Stimulated activated CD8-positive, alpha-beta memory T cell treated with anti-CD3 and anti-CD28 coated beads, Interleukin-12 subunit alpha, Interleukin-12 subunit beta, amount 100 ng/mL, for 4 hours (primary cell): ENCODE measurements at places on chromosomes 13 and 19.

- DNase-seq: peak; percentile 42
Observed at GRCh38 chr19:1408300-1409203, 1.2 kb downstream of the DAZAP1 start.

DNA sequence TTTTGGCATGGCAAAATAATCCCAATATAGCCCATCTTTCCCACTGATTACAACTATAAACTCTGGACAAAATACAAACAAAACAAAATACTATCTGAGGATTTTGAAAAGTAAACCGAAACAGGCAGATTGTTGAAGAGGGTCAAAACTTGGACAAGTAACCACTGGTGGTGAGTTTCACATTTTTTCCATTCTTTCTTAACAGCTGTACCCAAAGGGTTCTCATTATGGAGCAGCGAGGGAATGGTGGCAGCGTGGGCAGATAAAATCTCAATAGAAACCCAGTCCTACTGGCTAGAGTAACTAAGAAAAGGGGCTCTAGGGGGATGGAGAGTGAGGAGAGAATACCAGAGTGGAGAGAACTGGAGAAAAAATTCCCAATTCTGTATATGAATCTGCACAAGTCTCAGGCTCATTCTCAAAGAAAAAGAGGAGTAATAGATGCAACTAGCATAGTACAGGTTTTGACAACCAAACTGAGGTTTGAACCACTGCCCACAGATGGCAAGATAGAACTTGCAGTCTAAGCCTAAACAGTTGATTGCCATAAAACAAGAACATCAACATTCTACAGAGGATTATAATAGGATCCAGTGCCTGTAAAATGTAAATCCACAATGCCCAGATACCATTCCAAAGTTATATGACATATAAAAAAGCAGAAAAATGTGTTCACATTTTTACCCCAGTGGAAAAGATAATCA is 284.5 kb downstream of the KCNRG start:
- DNase-seq: no peak

- DNase-seq: no peak
Observed at GRCh38 chr13:110536006-110536693, 25.4 kb downstream of the RAB20 start.

DNA sequence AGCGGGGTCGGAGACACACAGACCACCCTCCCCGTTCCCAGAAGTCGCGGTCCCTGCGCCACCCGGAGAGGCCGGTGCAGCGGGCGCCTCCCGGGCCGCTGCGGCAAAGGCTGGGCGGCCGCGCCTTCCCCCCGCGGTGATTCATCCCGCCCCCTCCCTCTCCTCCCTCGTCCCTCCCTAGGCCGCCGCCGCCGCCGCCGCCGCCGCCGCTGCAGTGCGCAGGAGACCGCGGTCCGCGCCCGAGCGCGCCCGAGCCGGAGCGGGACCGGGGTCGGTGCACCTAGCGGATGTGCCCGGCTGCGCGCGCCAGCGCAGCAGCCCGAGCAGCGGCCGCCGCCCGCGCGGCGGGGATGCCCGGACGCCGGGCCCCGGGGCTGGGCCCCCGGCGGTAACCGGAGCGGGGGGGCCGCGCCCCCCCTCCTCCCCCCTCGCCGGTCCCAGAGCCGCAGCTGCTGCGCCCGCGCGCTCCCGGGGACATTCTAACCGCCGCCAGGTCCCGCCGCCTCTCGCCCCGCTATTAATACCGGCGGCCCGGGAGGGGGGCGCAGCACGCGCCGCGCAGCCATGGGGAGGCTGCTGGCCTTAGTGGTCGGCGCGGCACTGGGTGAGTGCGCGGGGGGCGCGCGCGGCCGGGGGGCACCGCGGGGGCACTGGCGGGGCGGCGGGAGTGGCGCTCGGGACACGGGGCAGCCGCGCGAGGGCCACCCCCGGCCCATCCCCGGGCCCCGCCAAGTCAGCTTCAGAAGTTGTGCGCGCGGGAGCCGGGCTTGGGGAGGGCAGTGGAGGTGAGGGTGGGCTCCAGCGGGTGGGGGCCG is at the start of gene SCN1B:
Gene SCN1B, plus strand, starts transcription at position 214 of the 815 bp plus-strand sequence. Its CDS starts 351 bp downstream, at position 565.
- DNase-seq: peak; percentile 56

- no peak for DNase-seq
Observed at GRCh38 chr13:84648069-84648640, 765.9 kb upstream of the SLITRK1 start.

DNA sequence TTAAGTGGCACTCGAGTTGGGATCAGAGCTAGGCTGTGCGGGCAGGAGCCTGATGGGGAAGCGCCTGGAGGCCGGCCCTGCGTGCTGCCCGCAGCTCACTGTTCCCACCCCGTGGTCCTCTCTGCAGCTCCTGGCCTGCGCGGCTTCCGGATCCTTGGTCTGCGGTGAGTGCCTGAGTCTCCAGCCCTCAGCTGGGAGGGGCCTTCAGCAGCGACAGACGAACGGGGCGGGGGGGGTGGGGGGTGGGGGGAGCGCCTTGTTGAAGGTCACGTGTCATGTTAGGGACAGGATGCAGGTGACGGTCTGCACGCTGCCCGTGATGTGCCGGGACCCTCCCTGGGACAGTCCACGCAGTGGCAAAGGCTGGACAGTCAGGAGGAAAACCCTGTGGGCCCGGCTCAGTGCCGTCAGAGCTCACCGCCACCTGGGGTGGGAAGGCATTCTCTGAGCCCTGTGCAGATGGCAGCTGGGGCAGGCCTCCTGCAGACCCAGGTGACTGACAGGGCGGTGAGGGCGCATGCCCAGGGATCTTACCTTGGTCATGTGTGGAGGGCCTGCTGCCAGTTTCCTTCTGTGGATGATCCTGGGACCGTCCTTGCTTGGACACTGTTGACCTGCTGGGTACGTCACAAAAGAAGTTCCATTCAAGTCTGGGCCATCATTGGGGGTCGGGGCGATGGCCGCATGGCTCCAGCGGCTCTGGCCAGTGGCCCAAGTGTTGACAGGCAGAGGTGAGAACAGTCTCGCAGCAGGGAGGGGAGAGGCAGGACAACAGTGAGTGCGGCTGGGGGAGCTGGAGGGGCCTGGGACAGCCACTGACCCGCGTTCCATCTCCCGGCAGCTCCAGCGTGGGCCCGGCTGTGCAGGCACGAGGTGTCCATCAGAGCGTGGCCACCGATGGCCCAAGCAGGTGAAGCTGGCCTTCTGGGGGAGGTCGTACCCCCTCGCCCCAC is 4.3 kb downstream of the NDUFS7 start:
- no peak for DNase-seq

- DNase-seq: no peak
Observed at GRCh38 chr13:26446751-26447150, 110.7 kb upstream of the WASF3 start.

DNA sequence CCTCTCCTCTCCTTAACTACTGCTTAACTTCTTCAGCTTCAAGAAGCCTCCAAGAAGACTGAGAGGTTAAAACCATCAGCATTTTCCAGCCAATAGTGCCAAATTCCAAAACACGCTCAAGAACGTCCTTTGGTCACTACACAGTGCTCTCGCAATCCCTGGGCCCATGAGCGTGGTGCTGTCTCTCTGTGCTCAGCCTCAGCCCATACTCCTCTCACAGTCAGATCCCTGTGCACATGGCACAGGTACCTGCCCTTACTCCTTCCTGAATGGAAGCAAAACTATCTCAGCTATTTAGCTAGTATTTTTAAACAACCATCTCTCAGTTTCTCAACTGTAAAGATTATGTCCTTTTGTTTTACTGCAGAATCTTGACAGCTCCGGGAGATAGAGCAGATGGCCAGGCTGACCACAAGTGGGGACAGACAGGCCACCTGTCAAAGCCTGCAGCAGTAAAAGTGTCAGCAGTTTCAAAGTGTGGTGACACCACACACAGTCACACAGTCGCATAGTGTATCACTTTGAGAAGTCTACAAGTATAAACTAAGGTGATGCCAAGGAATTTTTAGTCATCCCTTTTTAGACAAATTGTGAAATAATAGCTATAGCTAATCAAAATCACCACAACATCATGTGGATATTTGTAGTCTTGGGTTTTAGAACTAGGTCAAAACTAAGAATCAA is 35.7 kb downstream of the DZIP1 start:
- DNase-seq: no peak

- DNase-seq: no peak
Observed at GRCh38 chr19:32220951-32221350, 124.5 kb upstream of the ZNF507 start.

DNA sequence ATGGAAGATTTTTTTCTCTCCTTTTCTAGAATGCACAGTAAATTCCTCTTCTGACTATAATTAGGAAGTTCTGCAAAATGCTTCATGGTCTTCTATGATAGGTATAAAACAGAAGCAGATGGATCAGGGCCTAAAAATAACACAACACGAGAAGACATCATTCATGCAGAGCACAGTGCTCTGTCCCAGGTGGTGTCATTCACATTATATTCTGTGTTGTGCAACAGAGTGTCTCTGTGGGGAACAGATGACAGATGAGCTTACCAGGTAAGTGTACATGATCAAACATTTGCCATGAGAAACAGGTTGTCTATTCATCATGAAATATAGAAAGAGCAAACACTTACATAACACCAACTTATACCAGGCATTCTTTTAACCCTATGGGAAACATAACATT is 288.3 kb downstream of the KCTD12 start:
- DNase-seq: no peak

GRCh38 chr13:111382411-111382810 is 62.0 kb downstream of the TEX29 start:
- DNase-seq: no peak

GRCh38 chr13:51154029-51154555 is 43.0 kb upstream of the C13orf42 start:
- no peak for DNase-seq

DNA sequence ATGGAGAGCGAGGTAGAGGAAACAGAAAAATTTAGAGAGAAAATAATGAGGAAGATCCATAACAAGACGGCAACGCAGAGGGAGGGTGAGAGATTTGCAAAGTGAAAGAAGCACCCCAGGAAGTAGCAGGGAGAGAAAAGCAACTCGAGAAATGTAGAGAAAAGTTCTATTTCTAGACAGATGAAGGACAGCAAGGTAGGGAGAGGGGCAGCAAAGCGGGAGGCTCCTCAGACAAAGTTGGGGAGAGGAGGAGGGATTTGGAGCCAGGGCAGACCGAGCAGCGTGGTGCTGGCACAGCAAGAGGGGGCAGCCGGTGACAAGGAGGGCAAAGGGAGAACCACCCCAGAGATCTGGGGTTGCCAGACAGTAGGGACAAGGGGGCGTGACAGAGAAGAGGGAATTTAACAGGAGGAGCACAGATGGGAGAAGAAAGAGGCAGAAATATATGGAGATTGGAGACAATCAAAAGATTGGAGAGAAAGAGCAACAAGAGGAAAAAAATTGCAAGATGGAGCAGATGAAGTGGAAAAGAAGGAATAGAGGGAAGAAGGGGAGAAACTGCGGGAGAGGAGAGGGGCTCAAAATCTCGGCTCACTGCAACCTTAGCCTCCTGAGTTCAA is 989 bp downstream of the ZNF766 start:
- no peak for DNase-seq
